CD4-positive, alpha-beta T cell treated with Interleukin-15 for 1 hour (primary cell): ENCODE measurements at places on chromosomes 5 and 9.

DNA sequence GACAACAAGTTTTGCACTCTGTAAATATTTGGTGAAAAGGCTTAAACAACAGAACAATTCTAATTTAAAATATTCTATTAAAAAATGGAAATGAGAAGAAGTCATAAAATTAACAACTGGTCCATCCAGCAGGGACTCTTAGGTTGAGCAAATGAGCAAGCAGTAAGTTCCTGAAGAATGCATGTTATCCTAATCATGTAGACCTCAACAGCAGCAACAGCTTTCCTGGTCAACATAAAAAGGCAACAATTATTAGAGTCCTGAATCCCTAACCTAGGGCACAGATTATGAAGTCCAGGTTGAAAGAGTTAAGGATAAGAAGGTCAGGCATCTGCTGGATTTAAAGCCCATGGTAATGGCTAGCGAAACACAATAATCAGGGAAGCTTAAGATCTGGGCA, 120.9 kb downstream of the SSBP2 start:
- DNase-seq, result no peak

GRCh38 chr5:84362061-84362720, 22.5 kb downstream of the EDIL3 start:
- no peak for DNase-seq

GRCh38 chr5:50744776-50745175, 78.3 kb downstream of the PARP8 start:
- no peak for DNase-seq

DNA sequence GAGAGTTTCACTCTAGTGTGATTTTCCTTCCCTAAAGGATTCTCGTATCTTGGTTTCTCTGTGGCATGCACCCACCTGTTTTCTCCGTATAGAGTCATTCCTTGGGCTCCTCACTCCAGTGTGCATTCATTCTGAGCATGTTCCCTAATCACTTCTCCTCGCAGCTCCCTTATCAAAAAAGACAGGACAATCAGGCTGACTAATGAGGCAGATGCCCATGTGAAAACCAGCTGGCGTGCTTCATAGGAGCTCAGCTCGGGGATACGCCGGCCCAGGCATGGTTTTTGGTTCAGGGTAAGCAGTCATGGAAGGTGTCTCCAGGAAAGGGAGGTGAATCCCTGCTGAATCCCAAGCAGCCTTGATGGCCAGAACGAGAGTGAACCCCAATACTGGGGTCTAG, 41.2 kb upstream of the INSYN2B start:
- no peak for DNase-seq

- DNase-seq, result no peak
These were observed 76.2 kb upstream of the ZFAND5 start for GRCh38 chr9:72440992-72441847.

DNA sequence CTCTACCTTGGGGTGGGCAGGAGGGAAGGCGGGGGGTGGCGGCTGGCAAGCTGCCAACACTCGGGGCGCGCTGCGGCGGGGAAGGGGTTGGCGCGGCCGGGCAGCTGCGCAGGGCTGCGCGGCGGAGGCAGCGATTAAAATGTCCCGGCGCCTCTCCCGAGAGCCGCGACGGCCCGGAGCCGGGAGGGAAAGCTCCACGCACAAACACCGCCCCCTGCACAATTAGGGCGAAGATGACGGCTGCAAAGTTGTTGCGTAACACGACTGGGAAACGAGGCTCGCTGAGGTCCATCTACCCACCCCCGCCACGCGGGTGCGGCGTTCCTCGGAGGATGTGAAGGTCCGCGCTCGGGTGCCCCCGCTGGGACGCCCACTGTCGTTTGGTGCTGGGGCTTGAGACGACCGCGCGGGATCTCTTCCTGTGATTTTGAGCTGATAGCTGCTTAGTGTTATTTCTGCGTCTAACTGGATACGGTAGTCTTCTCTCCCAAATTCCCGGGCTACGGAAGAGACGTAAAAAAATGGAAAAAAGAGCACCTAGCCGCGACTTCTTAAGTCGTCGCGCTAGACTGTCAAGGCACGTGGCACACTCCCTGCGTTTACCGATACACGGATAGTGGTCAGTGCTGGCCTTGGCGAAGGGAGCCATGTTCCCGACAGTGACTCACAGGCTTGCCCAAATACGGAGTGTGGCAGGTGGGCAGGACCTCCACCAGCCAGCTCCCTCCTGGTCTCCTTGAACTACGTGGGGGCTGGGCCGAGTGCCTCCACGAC, 958 bp upstream of the NFIL3 start:
- DNase-seq, result peak; percentile 76

GRCh38 chr5:135874461-135874860, 21.2 kb downstream of the IL9 start:
- no peak for DNase-seq

- no peak for DNase-seq
These were observed 10.4 kb downstream of the PTCH1 start for GRCh38 chr9:95506428-95506677.

DNA sequence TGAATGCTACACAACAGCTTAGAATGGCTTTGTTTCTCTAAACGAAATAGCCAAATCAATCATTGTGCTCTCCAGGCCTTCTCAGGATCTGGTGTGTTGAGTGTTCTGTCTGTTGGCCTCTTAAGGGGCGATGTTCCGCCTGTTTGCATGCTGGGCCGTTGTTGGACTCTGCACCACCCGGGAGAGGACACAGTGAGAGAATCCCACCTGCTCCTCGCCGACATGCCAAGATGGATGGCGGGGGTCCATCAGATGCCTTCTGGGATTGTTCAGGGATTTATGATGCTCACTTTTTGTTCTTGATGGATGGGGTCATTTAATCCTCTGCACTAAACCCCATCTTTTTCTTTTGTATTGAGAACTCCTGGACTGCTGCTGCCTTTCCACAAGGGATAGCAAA, 159.9 kb downstream of the NTRK2 start:
- DNase-seq, result no peak

DNA sequence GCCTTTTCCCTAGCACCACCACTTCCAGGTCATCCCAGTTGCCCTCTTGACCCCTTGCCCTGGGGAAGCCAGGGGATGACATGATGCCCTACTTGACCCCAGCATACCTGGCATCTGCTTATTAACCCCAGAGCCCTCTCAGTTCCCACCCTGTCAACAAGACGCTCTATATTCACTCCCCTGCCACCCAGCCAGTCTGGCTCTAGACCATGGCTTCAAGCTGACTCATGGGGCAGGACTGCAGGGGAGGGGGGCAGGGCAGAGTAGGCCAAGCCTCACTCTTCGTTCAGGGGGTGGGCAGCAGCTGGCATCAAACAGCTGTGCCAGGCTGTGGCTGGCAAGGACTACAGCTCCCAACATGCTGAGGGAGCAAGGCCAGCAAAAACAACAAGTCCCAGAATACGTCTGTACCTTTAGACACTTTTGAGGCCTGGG, 5.3 kb downstream of the ATOSB start:
- DNase-seq, result no peak

DNA sequence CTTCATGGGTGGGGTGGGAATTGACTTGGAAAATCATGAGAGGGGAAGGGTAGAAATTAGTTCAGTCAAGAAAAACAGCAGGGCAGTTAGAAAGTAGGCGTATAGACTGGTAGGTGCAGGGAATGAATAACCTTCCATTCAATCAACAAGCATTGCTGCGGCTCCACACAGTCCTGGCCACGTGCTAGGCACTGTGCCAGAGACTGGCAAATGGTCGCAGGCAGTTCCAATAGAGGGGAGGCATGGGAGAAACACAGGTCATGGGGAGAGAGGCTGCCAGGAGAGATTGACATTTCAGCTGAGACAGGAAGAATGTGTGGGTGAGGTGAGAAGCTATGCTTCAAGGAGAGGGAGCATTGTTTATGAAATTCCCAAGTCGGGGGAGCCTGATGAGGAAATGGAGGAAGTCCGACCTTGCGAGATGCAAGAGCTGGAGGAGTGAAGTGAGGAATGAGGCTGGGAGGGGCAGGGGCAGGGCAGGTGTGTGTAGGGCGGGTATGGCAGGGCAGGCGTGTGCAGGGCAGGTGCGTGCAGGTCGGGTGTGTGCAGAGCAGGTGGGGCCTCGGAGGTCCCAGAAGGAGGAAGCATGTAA, 54.4 kb upstream of the PPARGC1B start:
- no peak for DNase-seq

GRCh38 chr9:96491079-96491879, 41.3 kb downstream of the HABP4 start:
- DNase-seq, result no peak

DNA sequence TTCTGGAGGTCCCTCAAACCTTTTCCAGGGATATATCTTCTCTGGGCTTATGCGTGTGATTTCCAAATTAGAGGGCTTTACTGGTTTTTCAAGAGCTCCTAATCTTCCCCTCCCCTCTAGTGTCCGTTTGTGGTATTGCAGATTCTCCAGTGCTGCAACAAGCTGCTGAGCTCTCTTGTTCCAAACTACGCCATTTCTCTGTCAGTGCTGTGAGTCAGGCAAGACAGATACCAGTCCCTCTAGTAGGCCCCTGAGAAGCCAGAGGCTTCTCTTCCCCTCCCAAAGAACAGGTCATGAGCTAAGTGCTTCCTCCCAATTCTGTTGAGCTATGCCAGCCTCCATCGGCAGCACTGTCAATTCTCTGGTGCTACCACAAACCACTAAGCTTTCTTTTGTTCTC, 149.5 kb downstream of the FANCC start:
- DNase-seq, result no peak

GRCh38 chr5:144857454-144857853, 686.8 kb downstream of the KCTD16 start:
- DNase-seq, result no peak

DNA sequence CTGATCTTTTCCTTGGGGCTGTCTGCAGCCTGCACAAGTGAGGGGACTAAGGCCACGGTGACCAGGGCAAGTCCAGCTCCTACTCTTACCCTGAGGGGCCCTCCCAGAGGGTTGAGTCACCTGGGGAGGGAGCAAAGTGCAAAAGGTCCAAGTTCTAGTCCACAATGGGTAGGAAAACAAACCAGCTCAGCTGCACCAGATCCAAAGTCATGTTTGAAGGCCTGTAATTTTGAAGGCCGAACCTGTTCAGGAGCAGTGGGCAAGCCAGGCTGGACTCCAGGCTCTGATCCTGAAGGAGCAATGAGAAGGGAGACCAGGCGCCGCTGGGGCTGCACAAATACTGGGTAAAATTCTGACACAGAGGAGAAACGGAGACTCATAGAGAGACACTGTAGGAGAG, 15.8 kb upstream of the TCF7 start:
- DNase-seq, result no peak

DNA sequence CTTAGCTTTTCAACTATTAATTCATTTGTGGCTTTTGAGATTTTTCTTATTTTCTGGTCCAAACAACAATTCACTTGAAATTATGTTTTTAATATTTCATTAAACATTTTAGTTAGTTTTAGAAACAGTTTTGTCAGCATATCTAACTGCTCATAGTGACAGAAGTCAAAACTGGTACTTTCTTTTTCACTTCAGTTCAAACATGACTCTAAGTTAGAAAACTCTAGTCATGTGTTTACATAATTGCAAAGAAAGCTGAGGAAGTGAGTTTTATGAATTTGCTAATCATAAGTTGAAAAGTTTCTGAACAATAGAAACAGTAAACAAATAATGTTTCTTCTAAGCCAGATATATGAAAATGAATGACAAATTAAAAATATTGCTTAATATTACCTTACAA, 1931.0 kb downstream of the EFNA5 start:
- DNase-seq, result no peak

GRCh38 chr5:88964831-88965230, 81.8 kb upstream of the MEF2C start:
- DNase-seq, result no peak

GRCh38 chr9:23041466-23041865, 594.8 kb downstream of the DMRTA1 start:
- no peak for DNase-seq

DNA sequence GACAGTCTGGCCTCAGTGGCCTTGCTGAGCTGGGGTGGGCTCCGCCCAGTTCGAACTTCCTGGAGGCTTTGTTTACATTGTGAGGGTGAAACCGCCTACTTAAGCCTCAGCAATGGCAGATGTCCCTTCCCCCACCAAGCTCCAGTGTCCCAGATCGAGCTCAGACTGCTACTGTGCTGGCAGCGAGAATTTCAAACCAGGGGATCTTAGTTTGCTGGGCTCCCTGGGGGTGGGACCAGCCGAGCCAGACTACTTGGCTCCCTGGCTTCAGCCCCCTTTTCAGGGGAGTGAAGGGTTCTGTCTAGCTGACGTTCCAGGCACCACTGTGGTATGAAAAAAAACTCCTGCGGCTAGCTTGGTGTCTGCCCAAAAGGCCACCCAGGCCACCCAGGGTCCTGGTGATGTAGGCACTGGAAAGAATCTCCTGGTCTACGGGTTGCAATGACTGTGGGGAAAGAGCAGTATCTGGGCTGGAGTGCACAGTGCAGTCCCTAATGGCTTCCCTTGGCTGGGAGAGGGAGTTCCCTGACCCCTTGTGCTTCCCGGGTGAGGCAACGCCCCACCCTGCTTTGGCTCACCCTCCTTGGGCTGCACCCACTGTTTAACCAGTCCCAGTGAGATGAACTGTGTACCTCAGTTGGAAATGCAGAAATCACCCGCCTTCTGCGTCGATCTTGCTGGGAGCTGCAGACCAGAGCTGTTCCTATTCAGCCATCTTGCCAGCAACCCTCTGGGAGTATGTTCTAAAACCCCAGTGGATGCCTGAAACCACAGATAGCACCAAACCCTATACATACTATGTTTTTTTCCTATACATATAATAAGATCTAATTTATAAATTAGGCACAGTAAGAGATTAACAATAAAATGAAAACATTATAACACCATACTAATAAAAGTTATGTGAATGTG, 95.5 kb downstream of the TMEM161B start:
- DNase-seq, result no peak

- no peak for DNase-seq
These were observed 849 bp downstream of the RORB start for GRCh38 chr9:74497748-74498620.

- DNase-seq, result peak; percentile 53
These were observed at the start of gene REEP2 for GRCh38 chr5:138438724-138439476. TSS of gene REEP2 (plus strand) at chr5:138439057. CDS start at chr5:138439209, 152 bp downstream.

- no peak for DNase-seq
These were observed 13.5 kb upstream of the MAP1B start for GRCh38 chr5:72093824-72094223.

GRCh38 chr9:77291714-77292113, 114.4 kb downstream of the VPS13A start:
- no peak for DNase-seq

GRCh38 chr5:111129938-111130337, 37.8 kb downstream of the WDR36 start:
- DNase-seq, result no peak

DNA sequence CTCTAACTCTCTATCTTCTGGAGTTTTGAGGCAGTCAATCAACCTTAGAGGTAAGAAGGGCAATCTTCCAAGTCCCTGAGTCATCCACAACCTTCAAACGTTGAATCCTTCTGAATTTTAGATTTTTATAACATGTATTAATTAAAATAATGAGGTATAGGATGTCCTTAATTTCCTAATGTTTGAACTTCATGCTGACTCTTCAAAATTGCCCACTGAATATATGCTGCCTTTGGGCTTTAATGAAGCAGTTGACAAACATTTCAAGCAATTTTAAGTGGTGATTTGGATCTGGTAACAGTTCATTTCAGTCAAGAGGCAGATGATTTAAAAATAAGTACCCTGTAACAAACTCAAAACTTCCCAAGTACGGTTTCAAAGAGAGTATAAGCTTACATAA, 26.0 kb downstream of the ERP44 start:
- no peak for DNase-seq
